Activated gamma-delta T cell (primary cell): ENCODE measurements at places on chromosomes 6 and 20.

DNA sequence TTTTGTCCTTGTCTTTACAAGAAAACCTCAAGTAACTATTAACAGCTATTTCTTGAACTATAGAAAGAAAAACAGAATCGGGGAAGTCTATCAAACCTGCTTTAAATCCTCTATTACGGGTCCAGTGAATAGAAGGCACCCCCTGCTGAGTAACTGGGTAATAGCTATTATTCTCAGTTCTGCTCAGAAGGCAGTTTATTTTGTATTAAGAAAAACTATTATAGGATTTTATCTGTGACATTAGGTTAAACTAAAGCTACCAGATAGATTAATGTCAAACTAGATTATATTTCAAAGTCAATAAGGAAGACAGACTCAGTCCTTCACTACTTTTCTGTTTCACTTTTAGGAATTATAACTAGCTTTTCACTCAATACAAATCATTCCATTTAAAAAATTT is 93.7 kb downstream of the DST start:
- DNase-seq: no peak

DNA sequence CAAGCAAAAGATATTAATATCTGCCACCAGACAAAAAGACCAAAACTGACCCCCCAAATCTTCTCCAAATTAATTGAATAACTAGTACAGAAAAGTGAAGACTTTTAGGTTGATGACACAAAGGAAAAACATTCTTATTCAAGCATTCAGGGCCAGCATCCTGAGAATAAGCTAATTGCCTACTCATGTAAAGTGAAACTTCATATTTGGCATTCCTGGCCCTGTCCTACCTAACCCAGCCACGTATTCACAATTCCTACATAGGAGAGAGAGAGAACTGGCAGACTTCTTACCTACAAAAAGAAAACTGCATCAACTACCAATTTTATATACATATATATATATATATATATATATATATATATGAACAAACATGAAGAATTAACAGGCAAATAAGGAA is 4.9 kb upstream of the ASCC3 start:
- no peak for DNase-seq

GRCh38 chr6:11460001-11460668 is 77.4 kb upstream of the TMEM170B start:
- no peak for DNase-seq

- DNase-seq: no peak
Measured at GRCh38 chr6:44642870-44643522, 255.5 kb downstream of the CDC5L start.

GRCh38 chr6:142945049-142945445 is at the start of gene HIVEP2:
HIVEP2 (minus strand) TSS chr6:142945176; CDS start chr6:142774738, 170,438 bp downstream.
- peak; percentile 82 for DNase-seq

DNA sequence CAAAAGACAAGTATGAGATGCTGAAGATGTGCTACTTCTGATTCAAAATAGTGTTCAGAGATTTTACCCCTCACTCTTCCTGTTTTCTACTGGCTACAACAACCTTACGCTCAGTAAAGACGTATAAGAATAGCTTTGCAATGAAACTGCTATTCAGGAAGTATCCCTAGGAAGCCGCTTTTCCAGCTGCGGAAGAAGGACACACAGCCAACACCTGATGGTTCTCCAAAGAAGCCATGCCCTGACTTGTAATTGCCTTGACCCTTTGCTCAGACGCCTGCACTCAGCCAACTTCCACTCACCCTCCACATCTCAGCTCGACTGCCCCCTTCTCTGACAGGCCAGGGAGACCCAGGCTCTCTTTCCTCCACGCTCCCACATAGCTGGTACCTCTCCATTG is 111.6 kb downstream of the DTNBP1 start:
- DNase-seq: no peak

- DNase-seq: no peak
Measured at GRCh38 chr20:17678295-17678694, 3.7 kb downstream of the RRBP1 start.

- DNase-seq: no peak
Measured at GRCh38 chr20:4225745-4226144, 210.4 kb upstream of the RNF24 start.

- DNase-seq: no peak
Measured at GRCh38 chr6:34934516-34934915, 45.5 kb downstream of the ANKS1A start.

DNA sequence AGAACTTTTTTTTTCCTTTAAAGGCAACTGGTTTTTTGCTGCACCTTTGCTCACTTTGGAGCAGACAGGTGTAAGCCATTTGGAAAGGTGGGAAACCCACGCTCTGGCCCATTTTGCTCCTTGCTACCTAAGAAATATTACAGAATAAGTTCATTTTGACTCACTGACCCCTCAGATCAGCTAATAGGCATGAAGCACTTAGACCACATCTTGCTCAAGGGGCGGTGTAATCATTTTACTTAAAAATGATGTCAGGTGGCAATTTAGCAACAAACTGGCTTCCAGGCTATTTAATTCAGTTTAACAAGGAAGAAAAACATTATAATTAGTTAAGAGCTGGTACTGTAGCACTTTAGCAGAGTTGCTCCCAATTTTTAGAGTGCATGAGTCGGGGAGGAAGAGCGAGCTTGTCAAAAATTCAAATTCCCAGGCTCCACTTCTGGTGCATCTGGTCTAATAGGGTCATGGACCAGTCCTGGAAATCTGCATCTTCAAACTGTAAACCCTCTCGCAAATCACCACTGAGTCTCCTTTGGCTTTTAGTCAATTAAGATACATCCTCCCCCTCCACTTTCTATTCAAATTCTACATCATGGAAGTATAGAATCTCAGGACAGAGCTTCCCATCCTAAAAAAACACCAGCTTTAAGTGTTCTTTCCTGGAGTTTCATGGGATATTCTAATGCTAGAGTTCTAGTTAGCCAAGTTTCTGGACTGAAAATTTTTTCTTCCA is 38.2 kb downstream of the JAG1 start:
- no peak for DNase-seq

DNA sequence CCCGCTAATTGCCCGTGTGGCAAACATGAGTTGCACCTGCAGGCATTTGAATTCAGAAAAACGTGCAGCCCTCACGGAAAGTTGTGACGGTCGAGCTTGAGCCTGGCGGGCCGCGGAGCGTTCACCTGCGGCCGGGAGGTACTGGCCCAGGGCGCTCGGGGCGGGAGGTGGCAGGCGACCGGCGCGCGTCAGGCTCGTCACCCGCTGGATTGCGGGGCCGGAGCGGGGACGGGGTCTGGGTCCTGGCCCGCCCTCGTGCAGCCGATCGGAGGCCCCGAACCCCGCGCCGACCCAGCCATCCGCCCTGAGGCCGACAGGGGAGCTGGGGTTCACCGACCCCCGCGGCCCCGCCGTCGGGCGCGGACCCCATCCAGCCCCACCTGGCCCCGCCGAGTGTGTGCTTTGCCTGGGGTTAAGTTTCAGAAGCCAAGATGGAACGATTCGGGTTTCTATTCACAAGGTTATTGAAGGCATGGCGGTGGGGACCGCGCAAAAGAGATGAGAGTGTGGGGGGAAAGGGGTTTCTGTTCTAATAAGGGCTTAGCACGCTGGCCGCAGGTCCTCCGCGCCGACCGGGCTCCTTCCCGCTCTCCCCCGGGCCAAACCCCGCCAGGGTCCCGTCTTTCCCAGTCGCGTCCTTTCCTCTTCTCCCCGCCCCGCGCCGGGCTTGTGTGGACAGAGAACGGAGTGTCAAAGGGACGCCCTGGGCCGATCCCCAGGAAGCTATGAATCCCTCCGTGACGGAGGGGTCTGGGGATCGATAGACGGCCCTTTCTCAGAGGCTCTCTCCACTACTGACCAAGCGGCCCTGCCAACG is 1.6 kb upstream of the HEY2 start:
- no peak for DNase-seq

DNA sequence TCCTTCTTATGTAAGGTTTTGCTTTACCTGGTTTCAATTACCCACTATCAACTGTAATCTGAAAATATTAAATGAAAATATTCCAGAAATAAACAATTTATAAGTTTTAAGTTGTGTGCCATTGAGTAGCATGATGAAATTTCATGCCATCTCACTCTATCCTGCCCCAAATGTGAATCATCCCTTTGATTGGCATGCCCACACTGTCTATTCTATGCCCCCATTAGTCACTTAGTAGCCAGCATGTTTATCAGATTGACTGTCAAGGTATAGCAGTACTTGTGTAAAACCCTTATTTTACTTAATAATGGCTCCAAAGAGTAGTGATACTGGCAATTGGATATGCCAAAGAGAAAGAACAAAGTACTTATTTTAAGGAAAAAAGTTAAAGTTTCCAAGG is 403.8 kb downstream of the ADGRB3 start:
- DNase-seq: no peak

GRCh38 chr20:25025091-25025861 is 32.7 kb downstream of the ACSS1 start:
- no peak for DNase-seq

DNA sequence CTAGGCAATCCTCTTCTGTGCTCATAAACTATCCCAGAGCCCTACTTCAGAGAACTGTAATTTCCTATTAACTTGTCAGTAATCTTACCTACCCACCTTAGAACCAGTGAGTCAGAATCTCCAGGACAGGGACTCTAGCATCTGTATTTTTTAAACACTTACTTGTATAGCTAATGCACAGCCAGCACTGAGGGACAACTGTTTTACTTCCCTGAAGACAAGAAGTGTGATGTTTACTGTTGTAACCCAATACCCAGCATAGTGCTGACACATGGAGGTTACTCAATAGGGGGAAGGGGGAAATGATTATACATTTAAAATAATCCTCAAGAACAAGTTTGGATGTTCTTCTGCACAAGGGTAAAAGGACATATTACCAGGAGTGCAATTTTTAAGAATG is 130.8 kb downstream of the BTBD9 start:
- no peak for DNase-seq

- DNase-seq: no peak
Measured at GRCh38 chr6:125780540-125781313, 10.0 kb upstream of the NCOA7 start.

DNA sequence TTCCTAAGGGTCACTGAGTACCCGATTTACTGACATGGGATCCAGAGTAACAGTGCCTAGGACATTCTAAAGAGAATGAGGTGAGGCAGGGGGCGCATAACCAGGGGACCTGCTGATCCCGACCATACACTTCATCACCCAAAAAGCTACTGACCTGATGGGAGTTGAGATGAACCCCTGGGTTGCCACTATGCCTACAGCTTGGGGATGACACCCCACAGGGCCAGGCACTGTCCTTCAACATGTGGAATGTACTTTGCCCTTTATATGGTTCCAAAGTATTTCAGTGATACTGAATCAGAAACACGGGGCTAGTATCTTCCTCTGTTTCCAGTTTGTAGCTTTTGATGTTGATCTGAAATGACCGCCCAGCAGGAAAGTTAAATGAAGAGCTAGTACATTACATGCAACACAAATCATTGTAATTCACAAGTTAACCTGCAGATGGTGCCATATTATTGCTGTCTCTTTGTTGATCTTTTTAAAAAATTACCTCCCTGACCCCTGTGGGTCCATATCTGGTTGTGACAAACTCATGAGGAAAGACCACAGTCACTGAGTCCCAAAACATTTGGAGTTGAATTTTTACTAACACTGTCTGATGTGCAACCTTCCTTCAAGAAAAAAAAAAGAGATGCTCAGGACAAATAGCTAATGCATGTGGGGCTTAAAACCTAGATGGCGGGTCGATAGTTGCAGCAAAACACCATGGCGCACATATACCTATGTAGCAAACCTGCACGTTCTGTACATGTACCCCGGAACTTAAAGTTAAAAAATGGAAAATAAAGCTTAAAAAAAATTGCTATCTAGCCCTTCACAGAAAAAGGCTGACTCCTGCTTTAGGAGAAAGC is 42.7 kb upstream of the GCNT2 start:
- no peak for DNase-seq

- DNase-seq: no peak
Measured at GRCh38 chr6:84172080-84172479, 55.4 kb downstream of the CEP162 start.

DNA sequence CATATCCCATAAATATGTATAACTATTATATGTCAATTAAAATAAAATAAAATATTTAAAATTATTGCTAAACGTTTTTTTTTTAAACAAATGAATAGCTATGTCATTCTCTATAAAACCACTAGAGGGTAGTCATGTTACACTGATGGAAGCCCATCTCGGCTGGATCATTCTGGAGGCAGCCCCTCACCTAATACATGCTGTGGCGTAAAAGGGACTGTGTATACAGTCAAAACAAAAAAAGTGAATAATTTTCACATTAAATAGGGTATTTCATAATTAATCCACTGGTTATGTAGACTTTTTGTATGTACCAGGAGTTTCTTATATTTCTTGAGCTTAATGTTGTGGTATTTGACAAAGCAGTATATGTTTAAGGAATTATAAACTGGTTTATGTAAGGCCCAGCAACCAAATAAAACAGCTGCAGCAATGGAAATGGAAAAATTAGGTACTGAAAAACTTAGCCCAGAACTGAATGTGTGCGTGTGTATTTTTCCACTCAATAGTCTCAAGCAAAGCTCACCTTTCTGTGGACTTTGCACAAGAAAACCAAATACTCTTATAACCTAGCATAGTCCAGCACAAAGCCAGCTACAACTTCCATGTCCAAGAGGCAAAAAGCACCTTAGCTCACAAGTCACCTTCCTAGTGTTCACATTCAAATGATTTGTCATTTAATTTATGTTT is 81.7 kb downstream of the COL9A1 start:
- no peak for DNase-seq

DNA sequence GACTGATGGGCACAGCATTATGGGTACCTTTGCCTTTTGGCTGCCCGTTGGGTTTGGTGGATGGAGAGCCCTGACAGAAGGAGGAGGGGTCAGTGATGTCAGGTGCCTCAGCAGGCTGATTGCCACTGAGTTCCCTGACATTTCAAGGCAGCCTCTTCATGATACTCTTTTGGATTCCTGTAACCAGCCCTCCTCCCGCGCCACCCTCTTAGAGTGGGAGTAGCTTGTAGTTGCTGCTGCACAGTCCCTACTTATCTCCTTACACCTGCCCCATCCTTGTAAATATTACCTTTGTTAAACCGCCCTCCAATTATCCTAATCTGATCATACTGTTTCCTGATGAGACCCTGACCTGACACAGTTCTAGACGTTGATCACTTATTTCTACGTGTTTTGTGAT is 140.0 kb downstream of the CFAP61 start:
- no peak for DNase-seq

- no peak for DNase-seq
Measured at GRCh38 chr6:105510746-105511145, 107.9 kb upstream of the PREP start.

GRCh38 chr6:107275330-107275865 is 160.1 kb upstream of the BEND3 start:
- DNase-seq: no peak

DNA sequence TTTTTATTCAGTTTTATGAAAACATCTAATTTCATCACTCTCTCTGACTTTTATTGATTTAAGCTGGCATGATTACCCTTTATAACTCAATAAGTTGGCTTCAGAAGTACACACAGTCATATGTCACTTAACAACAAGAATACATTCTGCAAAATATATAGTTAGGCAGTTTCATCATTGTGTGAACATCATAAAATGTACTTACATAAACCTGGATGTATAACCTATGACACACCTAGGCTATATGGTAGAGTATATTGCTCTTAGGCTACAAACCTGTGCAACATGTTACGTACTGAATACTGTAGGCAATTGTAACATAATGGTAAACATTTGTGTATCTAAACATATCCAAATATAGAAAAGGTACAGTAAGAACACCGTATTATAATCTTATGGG is 362.2 kb upstream of the BTBD3 start:
- DNase-seq: no peak

- DNase-seq: no peak
Measured at GRCh38 chr6:143115728-143116127, 55.0 kb downstream of the AIG1 start.
